ENCODE measurements at places on chromosomes 11 and 22.

DNA sequence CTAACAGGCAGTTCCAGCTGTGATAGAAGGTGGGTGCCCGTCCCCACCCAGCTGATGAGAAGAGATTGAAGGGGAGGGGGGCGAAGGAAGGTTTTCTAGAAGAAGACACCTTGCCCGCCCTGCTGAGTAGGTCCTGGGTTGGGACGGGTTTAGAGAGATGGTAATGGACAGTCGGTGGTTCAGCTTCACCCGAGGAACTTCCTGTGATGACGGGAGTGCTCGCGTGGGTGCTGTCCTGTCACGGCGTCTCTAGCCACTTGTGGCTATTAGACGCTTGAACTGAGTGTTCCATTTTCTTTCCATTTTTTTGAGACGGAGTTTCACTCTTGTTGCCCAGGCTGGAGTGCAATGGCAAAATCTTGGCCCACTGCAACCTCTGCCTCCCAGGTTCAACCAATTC is 27.6 kb upstream of the MGAT3 start:
- no peak for DNase-seq

GRCh38 chr11:46936138-46937110 is at the start of gene CSTPP1:
Gene CSTPP1 (plus strand): TSS chr11:46936761. CDS start chr11:46936806, 45 bp downstream.
- peak; percentile 38 for DNase-seq

- DNase-seq: no peak
Observed at GRCh38 chr11:66081505-66081904, 11.4 kb downstream of the PACS1 start.

DNA sequence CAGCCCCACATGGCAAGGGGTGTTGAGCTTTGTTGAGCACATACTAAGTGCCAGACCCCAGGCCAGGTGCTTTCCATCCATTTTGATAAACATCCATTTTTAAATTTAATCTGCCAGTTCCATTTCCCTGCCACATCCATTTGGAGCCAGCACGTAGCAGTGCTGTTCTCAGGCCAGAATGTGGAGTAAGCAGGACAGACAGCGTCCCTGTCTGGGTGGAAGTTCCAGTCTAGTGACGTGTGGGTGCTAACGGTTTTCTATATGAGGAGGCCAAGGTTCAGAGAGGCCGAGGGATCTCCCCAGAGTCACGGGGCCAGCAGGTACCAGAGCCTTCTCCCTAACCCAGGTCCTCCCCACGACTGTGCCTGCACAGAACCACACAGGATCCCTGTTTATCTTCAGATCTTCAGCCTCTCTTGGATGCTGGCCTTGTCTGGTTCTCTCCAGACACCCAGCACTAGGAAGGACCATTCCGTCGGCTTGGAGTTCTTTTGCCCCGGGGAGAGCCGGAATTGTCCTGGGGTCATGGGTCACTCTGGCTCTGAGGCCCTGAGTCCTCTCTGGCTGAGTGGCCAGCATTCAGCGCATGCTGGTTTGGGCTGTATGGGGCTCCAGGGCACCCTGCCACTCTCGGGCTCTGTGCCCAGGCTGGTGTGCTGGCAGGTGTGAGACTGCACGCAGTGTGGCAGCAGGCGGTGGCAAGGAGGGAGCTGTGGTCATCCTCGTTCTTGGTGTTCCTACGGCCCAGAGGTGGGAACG is 63.6 kb upstream of the PPARA start:
- no peak for DNase-seq

- no peak for DNase-seq
Observed at GRCh38 chr11:45997599-45997998, 75.1 kb downstream of the LARGE2 start.

DNA sequence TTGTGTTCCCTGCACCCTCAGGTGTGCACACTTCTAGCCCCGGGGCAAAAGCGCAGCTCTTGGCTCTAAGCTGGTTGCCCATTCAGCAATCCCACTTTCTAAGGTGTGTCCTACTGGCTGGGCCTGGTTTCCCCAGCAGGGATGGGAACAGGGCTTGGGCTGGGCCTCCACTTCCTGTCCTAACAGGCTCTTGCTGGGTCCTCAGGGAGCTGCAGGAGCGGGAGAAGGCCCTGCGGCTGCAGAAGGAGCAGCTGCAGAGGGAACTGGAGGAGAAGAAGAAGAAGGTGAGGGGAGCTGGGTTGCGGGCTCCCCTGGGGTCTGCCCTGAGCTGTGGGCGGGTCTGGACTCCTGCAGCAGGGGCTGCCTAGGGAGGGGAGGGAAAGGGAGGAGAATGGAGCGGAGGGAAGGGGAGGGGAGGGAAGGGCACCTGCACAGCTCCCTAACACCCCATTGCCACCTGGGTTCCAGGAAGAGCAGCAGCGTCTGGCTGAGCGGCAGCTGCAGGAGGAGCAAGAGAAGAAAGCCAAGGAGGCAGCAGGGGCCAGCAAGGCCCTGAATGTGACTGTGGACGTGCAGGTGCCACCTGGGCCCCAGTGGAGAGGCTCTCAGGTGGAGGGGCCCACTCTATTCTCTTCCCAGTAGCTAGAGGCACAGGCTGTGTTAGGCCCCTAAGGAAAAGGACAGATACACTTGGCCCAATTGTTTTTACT is 24.6 kb downstream of the INCENP start:
- DNase-seq: no peak

Measured in AG04449 (cell line).